ENCODE measurements at places on chromosomes 16 and 17. TPM values are rescaled to one million over a fixed set of nuclear protein-coding genes. Genes with fewer than 3 reads are reported as not detected.

- DNase-seq = no peak
Observed at GRCh38 chr17:60073621-60074020, 5.1 kb downstream of the HEATR6 start.

Gene CRISPLD2
- 0.86 TPM for total RNA-seq

DNA sequence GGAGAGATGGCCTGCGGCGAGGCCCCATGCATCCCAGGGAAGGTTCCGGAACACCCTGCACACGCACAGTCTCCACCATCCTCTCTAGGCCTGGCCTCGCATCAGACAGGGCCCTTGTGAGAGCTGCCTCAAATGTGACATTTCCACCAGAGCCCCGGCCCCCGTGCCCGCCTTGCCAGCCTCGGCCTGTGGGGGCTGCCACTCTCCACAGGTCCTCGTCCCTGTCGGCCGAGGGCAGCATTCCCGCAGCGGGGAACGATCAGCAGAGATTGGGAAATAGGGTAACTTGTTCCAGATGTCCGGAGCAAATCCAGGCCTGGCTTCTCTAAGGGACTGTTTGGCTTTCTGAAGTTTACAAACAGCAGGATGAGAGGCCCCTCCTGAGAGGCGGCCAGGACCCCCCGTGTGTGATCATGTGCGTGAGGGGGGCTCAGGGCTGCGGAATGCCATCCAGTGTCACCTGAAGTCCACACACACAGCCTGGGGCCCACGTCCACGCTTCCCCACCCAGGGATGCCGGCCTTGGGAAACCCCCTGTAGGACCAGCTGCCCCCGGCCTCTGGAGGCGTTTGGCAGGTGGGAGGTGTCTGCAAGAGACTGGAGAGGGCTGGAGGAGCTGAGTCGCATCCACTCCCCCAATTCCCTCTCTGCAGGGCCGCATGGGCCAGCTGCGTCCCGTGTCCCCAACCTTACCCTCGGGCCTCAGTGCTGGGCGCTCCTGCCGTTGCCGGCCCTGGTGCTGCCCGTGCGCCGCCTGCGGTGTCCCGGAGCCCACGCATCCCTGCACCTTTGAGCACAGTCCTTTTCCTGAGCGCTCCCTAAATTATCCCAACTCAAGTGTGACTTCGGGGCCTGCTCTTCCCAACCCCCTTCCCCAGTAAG, 70.4 kb downstream of the ZDHHC7 start:
- no peak for DNase-seq

DNA sequence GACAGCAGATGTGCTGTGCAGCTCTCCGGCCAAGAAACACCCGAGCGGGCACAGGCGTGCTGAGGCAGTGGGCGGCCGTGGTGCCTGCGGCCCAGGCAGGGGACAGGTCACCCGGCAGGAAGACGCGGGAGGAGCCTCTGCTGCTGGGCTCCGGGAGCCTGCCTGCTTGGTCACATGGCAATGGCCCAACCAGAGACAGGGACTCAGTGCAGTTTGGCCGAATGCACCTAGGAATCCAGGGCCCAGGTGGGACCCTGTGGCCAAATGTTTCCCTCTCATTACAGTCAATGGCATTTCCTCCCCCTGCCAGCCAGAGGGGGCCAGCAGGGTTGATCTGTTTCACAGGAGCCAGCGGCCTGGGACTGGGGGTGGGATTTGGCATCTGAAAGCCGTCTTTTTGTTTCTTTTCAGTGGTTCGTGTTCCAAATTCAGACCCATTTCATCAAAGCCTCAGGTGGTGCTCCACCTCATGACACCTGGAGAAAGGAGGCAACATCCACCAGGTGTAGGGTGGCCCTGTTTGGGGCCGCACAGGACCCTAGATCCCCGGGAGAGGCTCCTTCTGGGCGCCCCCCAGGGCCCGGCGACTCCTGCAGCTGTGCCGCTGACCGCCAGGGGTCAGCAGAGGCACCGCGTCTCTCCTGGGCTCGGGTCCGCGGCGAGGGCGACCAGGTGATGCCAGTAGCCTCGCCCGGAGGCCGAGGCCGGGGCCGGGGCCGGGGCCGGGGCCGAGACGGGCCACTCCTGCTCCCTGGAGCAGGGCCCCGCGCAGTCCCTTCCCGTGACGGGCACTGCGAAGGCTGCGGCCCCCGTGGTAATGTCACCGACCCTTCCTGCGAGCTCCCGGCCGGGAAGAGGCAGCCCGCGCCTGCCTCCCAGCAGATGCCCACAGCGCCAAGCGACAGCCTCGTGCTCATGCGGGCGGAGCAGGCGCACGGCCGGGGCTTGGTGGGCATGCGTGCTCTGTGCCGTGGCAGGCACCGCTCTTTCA, 118.5 kb downstream of the C16orf78 start:
- peak; percentile 67 for DNase-seq

DNA sequence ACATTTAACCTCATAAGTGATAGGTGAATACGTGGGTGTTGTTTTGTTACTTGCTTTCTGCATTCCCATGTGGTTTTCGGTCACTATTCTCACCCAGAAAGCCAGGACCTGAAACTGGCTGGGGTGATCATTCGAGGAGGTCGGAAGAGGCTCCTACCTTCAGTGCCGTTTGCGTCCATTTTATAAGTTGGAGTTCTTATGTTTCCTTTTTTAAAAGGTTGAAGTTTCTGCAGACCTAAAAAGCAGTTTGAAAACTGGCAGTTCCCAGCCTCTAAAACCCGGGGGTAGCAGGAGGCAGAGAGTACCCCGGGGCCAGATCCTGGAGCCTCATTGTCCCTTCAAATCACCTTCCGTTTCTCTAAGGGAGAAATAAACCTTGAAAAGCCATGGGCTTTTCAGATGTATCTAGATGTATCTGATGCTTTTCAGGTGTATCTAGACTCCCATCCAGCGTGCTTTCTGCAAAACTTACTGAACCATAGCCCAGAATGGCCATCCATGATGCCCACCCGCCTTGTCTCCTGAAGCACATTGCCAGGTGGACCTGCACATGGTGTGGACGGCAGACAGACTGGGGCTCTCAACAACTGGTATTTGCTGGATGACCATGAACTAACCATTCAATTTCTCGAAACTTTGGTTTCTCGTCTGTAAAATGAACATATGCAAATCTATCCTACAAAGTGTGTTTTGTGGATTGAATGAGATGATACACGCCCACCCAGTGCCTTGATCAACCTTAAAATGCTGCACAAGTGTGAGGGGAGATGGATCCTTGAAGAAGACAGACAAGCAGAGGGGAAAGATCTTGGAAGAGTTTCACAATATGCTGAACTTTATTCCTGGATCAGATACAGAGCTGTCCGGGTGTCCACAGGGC, 1.3 kb downstream of the NLRC5 start:
- DNase-seq = no peak

GRCh38 chr17:42230225-42230624, 35.9 kb upstream of the GHDC start:
- DNase-seq = no peak

Gene OTOP2
- not detected for total RNA-seq

GRCh38 chr17:20153231-20153630, 144.1 kb downstream of the SPECC1 start:
- DNase-seq = no peak

DNA sequence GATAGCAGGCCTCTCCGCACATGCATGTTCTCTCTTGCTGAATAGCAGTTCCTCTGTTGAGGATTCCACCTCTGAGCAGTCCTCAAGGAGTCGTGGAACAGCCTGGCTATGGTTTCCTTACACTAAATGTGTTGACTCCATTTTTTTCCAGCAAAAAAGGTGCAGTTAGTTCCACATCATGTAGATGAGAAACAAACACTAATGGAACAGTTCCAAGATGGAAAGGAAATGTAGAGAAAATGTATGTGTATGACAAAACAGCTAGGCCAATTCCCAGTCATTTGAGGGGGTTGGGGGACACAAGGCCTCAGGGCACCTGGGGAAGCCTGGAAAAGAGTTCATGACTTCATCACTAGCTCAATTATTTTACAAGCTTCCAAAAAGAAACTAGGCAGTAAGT, 90.0 kb downstream of the CFDP1 start:
- no peak for DNase-seq

Gene TSR3
- 29.4 TPM for total RNA-seq

Gene CACNG1
- not detected for total RNA-seq

DNA sequence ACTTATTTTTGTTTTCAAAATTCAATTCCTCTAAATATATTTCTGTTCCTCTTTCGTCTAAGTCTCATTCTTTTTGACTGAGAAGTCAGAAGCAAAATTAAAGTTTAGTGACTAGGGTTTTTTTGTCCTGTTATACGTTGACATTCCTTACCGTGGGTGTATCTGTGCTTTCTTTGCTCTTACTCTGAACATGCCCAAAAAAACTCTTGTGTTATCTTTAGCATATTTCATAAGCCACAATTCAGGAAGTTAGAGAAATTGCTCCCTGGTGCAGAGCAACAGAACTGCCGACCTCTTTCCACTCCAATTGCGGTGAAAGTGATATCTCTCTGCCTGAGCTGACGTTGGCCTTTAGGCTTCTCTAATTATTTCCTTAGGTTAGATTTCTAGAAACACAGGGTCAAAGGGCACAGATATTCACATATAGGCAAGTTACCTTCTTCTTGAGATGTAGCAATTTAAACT, 65.7 kb downstream of the CENPV start:
- DNase-seq = no peak

- DNase-seq = no peak
Observed at GRCh38 chr17:5035315-5035714, at the start of gene SLC52A1. SLC52A1 (minus strand) TSS chr17:5035426; CDS start chr17:5034606, 820 bp downstream.

Gene TOX3
- not detected for total RNA-seq

Gene HYDIN
- total RNA-seq = 0.82 TPM

- DNase-seq = no peak
Observed at GRCh38 chr17:43377056-43377810, 21.6 kb upstream of the ARL4D start.

Gene PGAP3
- 52.4 TPM for total RNA-seq

- DNase-seq = no peak
Observed at GRCh38 chr16:2979669-2980226, 498 bp downstream of the PKMYT1 start.

DNA sequence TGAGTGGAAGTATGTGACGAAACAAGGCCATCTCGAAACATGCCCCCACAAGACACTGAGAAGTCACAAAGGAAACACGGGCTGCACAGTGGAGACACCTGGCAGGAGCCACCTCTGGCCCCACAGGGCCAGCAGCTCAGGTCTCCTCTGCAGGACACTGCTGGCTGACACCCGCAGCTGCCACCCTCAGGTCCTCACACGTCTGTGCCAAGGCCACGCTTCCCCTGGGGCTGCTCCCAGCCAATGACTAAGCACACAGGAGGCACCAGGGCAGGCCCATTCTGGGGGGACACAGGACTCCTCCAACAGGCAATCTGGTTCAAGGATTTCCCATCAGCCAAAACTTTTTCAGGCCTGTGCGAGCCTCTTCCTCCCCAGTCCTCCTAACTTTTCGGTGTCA, 36.4 kb downstream of the MBTPS1 start:
- no peak for DNase-seq

DNA sequence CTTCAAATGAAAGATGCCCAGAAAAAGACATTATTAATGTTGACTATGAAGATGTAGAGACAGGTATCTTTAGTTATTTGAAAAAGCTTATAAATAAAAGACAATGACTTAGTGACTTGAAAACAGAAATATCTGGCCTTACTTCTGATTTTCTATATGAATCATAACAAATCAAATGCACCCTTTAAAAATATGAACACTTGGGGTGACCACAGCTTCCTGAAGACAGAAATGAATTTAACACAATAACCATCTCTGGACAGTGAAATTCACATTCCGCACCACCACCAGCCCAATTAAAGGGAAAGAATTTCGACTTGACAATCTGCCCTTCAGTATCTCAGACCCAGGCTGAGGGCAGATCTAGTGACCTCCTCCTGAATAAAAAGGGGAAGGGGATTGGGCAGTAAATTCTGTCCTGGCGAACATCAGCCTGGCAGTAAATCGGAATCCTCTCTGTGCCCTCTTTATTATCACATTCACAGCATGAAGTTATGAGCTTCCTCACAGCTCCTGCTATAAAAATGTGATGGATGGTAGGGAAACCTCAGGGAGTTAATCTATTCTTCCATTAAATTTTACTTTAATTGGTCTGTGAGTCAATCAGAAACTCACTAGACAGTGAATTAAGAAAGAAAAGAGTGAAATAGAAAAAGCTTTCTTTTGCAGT, 131.5 kb downstream of the SNX11 start:
- no peak for DNase-seq

DNA sequence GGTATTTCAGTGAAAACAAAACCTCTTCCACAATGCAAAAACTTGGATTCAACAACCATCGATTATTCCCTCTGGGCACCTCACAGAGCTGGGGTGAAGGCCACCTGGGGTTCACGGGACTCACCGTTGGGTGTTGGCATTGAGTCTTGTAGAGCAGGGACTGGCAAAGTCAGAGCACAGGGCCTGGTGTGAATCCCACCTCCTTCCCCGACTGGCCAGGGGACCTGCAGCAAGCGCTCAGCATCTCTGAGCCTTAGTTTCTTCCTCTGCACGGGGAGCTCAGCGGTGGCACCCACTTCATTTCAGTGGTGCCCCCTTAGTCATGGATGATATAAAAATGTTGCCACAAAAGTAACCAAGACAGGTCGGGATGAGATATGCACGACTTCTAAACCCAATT, 100.4 kb downstream of the METRNL start:
- no peak for DNase-seq

Gene MYH2
- total RNA-seq = not detected

GRCh38 chr17:51912939-51913338, 245.6 kb downstream of the CA10 start:
- no peak for DNase-seq

DNA sequence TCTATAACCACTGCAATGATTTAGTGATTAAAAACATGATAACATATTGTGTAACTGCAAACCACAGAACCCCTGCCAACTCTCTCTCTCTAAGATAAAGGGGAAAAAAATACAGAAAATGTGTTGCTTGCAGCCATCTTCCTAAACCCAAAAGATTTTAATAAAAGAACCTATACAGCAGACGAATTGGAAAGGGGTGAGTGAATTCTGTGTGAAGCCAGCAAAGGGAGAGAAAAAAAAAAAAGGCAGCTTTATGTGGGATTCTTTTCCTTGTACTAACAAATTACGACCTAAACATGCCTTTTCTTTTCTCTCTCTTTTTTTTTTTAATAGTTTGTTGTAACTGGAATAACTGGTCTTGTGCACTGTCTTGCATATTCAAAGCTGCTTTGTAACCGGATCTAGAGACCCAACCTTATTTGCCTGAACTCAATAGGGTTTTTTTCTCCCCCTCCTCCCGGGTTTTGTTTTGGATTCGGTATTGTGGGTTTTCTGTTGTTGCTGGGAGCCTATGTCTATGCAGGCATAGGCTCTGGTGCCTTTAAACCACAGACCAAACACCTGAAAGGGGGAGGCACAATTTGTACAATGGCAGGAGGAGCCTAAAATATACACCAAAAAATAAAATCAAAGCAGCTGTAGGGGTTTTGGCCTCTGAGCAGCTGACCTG, 7.0 kb upstream of the ZFHX3 start:
- no peak for DNase-seq

All from natural killer cell (primary cell).